ENCODE measurements at places on chromosomes 13 and 19. TPM values are rescaled to one million over a fixed set of nuclear protein-coding genes. Genes with fewer than 3 reads are reported as not detected.

DNA sequence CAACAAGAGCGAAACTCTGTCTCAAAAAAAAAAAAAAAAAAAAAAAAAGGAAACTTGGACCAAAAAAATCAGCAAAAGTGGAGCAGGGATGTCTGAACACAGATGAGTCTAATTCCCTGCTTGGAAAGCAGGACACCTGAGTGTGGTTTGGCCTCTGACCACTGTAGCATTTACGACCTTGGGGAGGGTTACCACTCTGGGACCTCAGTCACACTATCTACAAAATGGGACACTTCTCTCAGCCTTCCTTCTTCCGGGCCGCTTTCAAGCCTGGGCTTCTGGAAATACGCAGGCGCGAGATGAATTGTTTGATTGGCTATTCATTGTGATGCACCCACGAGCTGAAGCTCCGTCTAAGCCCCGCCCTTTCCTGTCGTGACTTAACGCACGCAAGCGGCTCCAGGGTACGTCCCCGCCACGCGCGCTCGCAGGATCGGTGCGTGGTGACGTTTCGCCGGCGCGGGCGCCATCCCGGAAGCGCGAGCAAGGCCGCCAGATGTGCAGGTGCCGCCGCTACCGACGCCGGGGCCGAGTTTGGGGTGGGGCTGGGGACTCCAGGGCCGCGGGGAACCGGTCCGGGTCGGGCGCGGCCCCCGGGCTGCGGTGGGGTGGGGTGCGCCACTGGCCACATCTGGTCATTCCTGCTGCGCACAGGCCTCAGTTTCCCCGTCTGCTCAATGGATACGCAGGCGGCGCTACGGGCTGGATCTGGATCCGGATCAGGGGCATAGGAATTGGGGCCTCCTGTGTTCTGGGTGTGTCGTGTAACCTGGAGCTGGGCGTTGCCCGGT, at the start of gene KXD1:
Gene KXD1 (plus strand): TSS at position 460 of the 791 bp plus-strand sequence. CDS start 4,187 bp downstream, outside the sequence.
- H3K27ac ChIP-seq: peak within 1 kb of the TSS; percentile 35
- H3K4me3 ChIP-seq: peak within 1 kb of the TSS; percentile 79
- no peaks in the 10 kb centered on the region for H3K36me3 ChIP-seq

GRCh38 chr13:28324181-28324789, 170.6 kb downstream of the FLT1 start:
- peak; percentile 93 for DNase-seq
- peak overlapping the region; percentile 60 for H3K27ac ChIP-seq
- no peaks in the 10 kb centered on the region for H3K27me3 ChIP-seq

CNN2 gene
- total RNA-seq: 426 TPM

- no peaks in the 10 kb centered on the region for H3K4me1 ChIP-seq
- peaks cover 27% of the 10 kb centered on the region for H3K36me3 ChIP-seq
- no peaks in the 10 kb centered on the region for H3K27me3 ChIP-seq
- no peak overlapping the region for H3K4me3 ChIP-seq
These were observed 39.7 kb downstream of the RCBTB1 start for GRCh38 chr13:49545661-49546060.

DNA sequence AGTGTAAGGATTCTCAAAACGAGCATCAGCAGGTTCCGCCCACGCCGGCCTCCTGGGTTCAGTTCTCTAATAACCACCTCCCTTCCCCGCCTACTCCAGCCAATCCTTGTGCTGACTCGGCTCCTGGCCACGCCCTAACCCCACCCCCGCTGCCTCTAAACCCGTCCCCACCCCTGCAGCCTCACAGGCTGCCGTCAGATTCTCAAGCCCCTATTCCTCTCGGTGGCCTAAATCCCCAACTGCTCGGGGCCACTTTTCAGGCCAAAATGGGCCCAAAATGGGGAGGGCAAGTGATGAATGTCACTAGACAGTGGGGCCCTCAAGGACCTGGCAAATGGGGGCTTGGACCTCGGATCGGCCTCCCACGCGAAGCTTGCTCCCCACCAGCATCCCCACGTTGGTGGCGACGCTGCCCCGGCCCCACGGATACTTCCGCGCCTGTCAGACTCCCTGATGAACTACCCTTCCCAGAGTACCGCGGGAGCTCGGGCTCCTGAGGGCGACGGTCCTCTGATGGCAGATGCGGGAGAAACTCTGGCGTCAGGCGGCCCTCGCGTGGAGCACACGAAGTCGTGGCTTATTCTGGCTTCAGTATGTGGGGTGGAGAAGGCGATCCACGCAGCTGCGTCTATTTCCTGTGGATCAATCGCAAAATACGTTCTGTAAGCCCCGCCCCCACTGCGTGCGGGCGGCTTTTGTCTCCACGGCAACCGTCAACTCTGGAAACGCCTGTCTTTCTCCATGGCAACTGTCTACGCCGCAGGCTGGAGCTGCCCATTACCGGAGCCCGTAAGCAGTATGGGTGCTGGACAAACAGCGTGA, 24.8 kb downstream of the ZNF473 start:
- peaks cover 15% of the 10 kb centered on the region for H3K36me3 ChIP-seq
- no peak overlapping the region for H3K27ac ChIP-seq

- DNase-seq: no peak
- no peak overlapping the region for H3K4me3 ChIP-seq
- no peaks in the 10 kb centered on the region for H3K27me3 ChIP-seq
- H3K36me3 ChIP-seq: peaks cover 5% of the 10 kb centered on the region
- H3K27ac ChIP-seq: no peak overlapping the region
These were observed 20.5 kb downstream of the SMARCA4 start for GRCh38 chr19:10981252-10981895.

DNA sequence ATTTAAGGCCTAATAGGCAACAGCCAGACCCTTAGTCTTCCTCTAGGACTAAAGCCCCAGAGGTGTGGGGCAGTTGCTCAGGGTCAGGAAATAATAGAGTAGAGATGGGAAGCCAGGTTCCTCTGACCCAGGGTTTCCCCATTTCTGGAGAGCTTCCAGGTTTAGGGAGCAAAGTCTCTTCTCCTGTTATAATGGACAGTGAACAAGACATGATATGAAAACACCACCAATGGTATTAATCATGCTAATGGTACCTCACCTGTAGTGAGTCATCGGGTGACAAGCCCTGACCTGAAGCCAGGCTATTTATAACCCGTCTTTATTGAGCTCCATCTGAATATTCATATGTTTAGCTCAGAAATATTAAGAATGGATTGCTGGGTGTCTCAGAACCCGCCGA, 24.6 kb downstream of the BICRA start:
- H3K4me3 ChIP-seq: no peak overlapping the region
- H3K27me3 ChIP-seq: no peaks in the 10 kb centered on the region
- no peaks in the 10 kb centered on the region for H3K36me3 ChIP-seq
- no peak for DNase-seq

DNA sequence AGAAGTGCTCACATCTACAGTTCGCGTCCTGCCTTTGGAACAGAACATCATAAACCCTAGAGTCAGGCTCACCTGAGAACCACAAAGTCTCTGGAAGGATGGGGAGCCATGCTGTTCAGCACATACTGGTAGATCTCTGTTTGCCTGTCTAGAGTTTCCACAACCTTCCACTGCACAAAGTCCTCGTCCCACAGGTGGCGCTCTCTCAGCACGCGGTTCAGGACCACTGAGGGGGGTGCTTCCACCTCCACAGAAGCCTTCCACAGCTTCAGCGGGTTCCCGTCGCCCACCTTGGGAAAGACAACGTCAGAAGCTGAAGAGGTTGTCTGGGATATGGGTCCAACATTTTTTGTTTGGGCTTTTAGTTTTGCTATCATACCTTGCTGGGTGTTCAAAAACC, 93.6 kb downstream of the KL start:
- no peak overlapping the region for H3K4me3 ChIP-seq
- no peaks in the 10 kb centered on the region for H3K4me1 ChIP-seq
- no peaks in the 10 kb centered on the region for H3K36me3 ChIP-seq
- DNase-seq: peak; percentile 64
- no peak overlapping the region for H3K27ac ChIP-seq
- no peaks in the 10 kb centered on the region for H3K27me3 ChIP-seq

- H3K36me3 ChIP-seq: peaks cover 15% of the 10 kb centered on the region
- no peak for DNase-seq
- peaks cover 13% of the 10 kb centered on the region for H3K4me1 ChIP-seq
- no peak overlapping the region for H3K4me3 ChIP-seq
- no peaks in the 10 kb centered on the region for H3K27me3 ChIP-seq
These were observed 2.5 kb downstream of the PNKP start for GRCh38 chr19:49864890-49865289.

Measured in GM23338 (cell line).